Stimulated activated memory B cell treated with anti-CD40 and anti-IgM and Interleukin-4, amounts not matched to agents 10 μg/mL and 1 μg/mL and 100 μg/mL, for 72 hours (primary cell): ENCODE measurements at places on chromosomes 13 and 19.

DNA sequence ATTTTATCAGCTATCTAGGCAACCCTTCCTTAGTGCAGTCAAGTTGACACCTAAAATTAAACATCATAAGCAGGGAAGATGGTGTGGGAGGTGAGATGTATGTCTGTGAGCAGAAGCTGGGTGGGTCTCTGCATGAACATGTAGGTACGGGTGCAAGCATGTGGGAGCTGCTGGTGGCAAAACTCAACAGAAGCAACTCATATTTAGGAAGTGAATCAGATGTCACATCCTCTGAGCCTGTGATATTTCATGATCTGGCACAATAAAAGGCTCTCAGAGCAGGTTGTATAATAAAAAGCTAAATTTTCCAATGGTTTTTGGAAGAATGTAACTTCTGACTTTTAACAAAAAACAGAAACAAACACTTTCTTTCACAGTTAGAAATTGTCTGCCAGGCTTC, 44.4 kb downstream of the C1QTNF9 start:
- ATAC-seq, result no peak

GRCh38 chr13:71378961-71379905, 487.8 kb downstream of the DACH1 start:
- ATAC-seq, result no peak

- ATAC-seq, result no peak
Observed at GRCh38 chr13:84745051-84745551, 862.8 kb upstream of the SLITRK1 start.

GRCh38 chr13:77565635-77566034, 30.1 kb downstream of the SCEL start:
- peak; percentile 60 for ATAC-seq

GRCh38 chr13:91693466-91693865, 295.0 kb downstream of the GPC5 start:
- ATAC-seq, result no peak

GRCh38 chr19:18793144-18794028, 2.3 kb upstream of the COMP start:
- ATAC-seq, result no peak

- peak; percentile 67 for ATAC-seq
Observed at GRCh38 chr13:34842466-34842865, 99.6 kb upstream of the NBEA start.

DNA sequence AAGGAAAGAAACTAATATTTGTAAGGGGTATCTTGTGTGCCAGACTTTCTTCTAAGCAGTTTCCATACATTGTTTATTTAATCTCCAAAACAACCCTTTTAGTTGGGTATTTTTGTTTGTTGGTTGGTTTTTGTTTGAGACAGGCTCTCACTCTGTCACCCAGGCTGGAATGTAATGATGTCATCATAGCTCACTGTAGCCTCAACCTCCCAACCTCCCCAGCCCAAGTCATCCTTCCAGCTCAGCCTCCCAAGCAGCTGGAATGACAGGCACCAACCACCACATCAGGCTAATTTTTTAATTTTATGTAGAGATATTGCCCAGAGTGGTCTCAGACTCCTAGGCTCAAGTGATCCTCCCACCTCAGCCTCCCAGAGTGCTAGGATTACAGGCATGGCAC, 41.2 kb upstream of the LSM14A start:
- no peak for ATAC-seq

DNA sequence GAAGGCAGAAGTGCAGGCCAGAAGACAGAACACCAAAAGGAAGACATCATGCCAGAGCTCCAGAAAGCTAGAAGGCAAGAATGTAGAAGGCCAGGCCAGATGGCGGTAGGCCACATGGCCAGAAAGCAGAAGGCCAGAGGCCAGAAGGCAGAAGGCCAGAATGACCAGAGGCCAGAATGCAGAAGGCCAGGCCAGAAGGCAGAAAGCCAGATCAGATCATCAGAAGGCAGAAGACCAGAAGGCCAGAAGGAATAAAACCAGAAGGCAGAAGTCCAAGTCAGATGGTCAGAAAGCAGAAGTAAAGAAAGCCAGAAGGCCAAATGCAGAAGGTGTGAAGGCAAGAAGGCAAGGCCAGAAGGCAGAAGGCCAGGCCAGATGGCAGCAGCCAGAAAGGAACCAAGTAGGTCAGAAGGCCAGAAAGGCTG, 185.0 kb downstream of the TUBA3C start:
- ATAC-seq, result peak; percentile 14

GRCh38 chr13:43522788-43523187, 264.0 kb downstream of the ENOX1 start:
- ATAC-seq, result no peak

DNA sequence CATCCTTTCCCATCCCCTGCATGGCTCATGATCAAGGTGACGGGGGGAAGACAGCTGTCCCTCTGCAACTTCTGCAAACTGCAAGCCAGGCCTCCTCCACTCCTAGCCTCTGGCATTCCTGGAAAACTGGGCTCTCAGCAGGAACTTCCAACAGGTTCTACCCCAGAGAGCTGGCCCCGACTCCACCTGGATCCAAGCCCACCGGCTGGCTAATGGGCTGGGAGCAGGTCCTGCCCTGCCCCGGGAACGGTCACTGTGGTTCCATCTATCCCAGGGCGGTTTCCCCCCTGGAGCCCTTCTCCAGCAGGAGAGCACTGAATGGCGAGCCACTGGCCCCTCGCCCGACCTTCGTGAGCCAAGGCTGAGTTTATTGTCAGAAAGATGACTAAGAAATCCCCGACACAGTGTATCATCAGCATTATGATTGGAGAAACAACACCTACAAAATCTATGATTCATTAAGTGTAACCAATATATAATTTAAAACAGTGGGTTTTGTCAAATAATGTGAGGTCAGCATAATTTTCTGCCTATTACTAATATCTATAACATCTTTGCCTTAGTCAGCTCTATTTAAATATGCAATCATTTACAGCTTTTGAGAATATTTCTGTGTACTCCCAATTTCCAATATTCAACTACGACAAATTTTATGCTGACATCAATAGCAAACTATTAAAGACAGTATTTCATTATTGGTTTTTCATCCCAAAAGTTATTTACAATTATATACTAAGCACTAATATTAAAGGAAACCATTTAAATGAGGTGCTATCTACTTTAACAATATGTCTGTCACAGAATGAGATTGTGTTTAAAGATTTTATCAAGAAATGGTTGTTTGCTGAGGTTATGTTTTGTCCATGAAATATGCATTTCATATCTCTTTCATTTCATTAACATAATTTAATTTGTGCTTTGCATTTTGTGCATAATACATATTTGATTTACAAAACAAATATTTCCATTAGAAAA, 133.0 kb downstream of the URI1 start:
- no peak for ATAC-seq

DNA sequence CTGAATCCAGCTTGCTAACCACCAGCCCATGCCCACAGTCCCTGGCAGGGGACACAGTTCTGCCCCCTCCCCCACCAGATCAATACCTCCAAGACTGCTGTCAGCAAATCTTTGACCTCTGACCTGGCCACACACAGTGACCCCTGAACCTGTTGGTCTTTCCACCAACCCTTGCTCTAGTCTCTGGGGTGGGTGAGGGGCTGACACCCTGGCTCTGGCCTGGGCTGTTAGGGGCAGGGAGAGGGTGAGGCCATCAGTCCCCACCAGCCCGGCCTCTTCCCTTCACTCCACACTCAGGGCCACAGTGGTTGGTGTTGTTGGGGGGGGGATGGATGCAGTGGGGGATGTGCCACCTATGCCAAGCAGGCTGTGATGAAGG, 21.8 kb upstream of the SLC7A10 start:
- ATAC-seq, result no peak

DNA sequence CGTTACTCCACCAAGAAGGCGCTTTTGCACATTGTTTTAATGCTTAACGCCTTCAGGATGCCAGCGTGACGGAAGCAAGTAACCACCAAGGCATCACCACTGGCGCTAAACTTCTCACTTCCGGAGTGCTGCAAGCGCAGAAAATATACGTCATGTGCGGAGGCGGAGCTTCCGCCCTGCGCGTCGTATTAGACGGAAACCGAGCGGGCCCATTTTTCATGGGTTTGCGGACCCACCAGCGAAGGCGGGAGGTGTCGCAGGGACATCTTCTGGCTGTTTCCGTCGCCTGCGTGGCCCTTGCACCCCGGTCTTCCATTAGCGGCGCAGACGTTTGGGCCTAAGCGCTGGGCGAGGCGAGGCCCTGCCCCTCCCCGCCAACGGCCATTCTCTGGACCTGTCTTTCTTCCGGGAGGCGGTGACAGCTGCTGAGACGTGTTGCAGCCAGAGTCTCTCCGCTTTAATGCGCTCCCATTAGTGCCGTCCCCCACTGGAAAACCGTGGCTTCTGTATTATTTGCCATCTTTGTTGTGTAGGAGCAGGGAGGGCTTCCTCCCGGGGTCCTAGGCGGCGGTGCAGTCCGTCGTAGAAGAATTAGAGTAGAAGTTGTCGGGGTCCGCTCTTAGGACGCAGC, at the start of gene ERCC5:
TSS of gene ERCC5 (plus strand) at position 403 of the 631 bp plus-strand sequence. CDS start 235 bp downstream, outside the sequence.
- ATAC-seq, result peak; percentile 94

DNA sequence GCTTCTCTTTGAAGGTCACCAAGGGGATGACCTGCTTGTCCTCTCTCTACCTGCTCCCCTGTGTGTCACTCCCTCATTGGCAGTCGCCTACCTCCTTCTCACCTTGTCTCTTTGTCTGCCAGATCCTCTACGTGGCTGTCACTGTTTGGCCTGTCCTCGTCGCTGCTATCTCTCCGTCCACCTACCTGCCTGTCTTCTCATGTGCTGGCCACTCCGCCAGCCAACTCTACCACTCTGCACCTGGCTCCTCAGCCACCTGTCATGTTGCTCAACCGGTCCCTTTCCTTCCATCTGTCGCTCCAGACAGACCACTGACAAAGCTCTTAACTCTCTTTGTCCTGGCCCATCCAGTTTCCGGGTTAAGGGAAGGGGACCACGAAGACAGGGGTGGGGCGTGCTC, at the start of gene KLK12:
TSS of gene KLK12 (minus strand) at position 299 of the 400 bp plus-strand sequence. CDS start 381 bp downstream, outside the sequence.
- no peak for ATAC-seq

DNA sequence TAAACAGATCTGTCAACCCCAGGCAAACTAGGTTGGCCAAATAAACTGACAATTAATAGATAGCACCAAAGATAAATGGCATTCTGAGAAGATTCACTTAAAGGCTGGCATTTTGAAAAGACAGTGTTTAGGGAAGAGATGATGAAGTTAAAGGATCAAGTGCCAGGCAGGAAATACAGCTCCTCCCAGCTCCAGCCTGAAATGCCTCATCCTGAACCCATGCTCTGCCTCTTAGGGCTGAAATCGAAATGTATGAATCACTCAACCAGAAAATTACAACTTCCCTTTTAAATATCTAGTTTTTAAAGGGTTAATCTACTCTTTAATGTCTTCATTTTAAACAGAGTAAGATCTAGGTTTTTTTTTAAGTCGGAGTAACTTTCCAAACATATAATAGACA, 171.2 kb upstream of the UBL3 start:
- no peak for ATAC-seq

DNA sequence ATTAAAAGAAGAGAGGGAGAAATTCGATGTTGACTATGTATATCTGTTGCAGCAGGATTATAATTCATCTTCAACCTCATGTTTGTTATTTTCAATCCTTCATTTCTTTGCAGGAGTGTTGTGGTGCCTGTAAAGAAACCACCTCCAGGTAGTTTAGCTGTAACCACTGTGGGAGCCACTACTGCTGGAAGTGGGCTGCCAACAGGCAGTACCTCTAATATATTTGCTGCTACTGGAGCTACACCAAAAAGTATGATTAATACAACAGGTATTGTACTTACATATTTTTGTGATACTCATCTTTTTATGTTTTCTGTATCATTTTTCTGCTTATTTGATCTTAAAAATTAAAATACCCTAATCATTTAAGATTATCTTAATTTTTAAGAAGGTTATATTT, 266.5 kb downstream of the NBEA start:
- ATAC-seq, result no peak

- ATAC-seq, result no peak
Observed at GRCh38 chr19:46890423-46891170, 29.8 kb downstream of the ARHGAP35 start.

- no peak for ATAC-seq
Observed at GRCh38 chr19:17937371-17937900, 4.6 kb downstream of the CCDC124 start.

DNA sequence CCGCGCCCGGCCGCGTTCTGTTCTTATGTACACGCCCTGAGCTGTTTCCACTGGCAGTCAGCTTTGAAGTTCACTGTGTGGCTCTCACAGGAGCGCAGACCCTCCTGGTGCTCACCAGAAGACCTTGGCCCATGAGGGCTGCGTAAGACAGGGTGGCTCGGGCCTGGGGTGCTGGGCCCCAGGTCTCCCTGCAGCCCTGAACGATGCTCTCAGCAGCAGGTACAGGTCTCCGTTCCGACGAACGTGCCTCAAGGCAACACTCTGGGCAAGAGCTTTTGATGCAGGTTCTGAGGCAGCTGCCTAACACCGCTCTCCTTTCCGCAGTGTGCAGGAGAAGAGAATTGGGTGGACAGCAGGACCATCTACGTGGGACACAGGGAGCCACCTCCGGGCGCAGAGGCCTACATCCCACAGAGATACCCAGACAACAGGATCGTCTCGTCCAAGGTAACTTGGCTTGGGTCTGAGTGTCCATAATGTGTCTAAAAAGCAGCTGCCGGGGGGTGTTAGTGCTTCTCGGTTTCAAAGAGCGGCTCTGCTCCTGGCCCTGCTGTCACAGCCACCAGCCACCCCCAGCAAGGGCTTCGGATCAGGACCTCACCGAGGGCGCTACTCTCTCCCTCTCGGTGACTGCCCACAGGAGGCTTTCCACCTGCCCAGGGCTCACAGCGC, 95.1 kb downstream of the ATP11A start:
- no peak for ATAC-seq

- no peak for ATAC-seq
Observed at GRCh38 chr13:19158526-19159174, 23.0 kb downstream of the TUBA3C start.

DNA sequence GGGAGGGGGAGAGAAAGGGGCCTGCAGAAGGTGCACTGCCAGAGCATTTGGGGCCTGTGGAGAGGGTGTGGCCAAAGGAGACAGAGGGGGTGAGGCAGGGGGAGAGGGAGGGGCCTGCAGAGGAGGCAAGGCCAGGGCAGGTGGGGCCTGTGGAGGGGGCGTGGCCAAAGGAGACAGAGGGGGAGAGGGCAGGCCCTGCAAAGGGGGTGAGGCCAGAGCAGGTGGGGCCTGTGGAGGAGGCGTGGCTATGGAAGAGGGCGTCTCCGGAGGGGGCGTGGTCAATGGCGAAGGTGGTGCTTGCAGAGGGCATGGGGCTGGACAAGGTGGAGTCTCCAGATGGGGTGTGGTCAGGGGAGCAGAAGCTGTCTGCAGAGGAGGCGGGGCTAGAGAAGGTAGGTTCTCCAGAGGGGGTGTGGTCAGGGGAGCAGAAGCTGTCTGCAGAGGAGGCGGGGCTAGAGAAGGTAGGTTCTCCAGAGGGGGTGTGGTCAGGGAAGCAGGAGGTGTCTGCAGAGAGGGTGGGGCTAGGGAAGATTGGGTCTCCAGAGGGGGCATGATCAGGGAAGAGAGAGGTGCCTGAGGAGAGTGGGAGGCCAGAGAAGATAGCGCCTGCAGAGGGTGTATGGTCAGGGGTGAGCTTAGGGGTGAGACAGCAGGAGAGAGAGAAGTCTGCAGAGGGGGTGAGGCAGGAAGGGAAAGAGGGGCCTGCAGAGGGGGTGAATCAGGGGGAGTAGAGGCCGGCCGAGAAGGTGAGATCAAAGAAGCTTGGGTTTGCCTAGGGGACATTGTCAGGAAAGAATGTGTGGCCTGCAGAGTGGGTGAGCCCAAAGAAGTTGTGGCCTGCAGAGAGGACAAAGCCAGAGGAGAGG, 3.4 kb downstream of the PRR36 start:
- no peak for ATAC-seq
